ENCODE measurements at places on chromosomes 13 and 19.

- no peak for DNase-seq
Observed at GRCh38 chr13:95035311-95036109, 265.7 kb downstream of the ABCC4 start.

DNA sequence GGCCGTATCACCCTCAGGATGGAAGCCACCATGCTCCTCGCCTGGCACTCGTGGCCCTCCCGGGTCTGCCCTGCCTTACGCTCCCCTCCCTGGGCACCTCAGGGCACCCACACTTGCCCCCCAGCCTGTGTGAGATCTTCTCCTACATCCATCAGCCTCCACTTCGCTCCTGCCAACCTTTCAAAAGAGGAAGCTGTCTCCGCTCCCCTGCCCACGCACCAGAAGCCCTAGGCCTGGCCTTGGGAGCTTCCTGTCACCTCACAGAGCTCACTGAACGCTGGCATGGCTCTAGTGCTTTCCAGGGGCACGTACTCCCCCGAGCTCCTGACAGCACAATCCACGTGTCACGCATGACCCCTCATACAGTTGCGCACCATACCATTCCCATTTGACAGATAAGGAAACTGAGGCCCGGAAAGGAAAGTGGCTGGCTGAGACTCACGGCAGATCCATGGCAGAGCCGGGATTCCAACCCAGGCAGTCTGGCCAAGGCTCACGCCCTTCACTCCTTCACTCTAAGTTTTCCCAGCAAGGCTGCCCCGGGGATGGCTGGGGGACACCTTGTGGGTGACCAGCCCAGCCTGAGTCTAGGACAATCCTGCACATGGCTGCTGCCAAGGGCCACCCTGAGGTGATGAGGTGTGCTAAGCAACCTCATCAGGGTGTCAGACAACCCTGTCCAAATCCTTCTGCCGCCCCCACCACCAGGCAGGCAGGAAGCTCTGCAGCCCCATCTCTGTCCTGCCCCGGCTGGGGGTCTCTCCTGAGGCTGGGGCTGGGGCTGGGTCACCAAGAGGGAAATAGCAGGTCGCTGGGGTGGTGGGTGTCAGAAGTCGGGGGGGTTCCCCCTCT is 19.3 kb downstream of the PPP1R12C start:
- DNase-seq: no peak

GRCh38 chr13:48220592-48220980 is 12.4 kb upstream of the ITM2B start:
- DNase-seq: no peak

- no peak for DNase-seq
Observed at GRCh38 chr13:111303559-111303958, 16.9 kb upstream of the TEX29 start.

DNA sequence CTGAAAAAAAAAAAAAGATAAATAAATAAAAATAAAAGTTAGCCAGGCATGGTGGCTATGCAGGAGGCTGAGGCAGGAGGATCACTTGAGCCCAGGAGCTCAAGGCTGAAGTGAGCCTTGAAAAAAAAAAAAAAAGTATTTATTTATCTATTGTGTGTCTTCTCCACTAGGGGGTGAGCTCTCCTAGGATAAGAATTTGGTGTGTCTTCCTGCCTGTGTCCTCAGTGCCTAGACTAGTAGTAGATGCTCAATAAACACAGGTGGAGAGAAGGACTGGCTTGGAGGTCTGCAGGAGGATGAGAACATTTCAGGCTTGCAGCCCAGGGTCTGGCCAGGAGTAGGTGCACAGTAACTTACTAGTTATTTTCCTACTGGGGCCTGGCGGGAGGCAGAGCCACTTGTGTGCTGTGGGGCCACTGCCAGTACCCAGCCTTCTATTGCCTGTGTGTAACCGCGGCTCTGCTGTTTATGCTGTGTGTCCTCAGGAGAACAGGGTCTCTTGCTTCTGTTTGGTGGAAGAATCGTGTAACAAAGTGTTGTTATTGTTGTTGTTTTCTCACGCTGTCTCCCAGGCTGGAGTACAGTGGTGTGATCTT is 5.4 kb downstream of the LMTK3 start:
- DNase-seq: no peak

DNA sequence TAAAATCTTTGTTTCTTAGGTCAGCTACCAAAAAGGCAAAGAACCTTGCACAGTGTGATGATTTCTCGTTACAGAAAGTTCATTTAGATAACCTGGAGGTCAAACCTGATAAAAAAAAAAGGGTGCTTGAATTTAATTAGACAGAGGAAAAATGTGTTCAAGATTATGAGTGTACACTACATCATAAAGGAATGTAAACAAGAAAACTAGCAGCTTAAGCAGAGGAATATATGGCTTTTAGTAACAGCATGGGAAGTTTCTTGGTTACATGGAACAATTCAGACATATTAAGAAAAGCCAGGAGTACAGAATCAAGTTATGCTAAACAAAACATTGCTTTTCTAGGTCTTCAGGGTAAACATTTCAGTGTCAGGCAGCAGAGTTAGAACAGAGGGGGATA is 32.9 kb downstream of the ING1 start:
- no peak for DNase-seq

DNA sequence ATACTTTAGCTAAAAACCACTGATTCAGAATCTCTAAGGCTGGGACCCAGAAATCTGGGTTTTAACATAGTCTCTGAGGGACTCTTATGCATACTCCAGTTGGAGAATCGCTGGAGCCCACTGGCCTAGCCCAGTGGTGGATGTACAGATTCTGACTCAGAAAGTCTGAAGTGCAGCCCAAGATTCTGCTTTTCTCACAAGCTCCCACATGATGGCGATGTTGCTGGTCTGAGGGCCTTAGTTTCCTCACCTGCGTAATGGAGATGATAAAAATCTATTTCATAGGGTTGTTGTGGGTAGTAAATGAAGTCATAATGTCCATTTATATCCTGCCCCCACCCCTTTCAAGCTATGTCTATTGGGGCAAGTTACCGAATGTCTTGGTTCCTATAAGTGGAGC is 7.7 kb upstream of the CDADC1 start:
- DNase-seq: no peak

GRCh38 chr13:93231867-93232266 is 5.3 kb downstream of the GPC6 start:
- DNase-seq: no peak

DNA sequence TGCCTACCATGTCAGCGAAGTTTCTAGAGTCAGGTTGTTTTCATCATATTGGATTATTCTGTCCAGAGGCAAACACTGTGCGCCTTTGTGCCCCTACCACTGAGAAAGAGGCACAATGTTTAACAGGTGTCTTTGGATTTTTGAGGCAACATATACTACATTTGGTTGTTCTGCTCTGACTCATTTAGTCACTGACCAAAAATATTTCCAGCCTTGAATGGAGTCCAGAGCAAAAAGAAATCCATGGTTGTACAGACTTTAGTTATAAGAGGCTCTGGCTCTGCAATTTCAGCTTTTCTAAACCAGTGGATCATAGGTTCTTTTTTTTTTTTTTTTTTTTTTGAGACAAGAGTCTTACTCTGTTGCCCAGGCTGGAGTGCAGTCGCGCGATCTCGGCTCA is 35.7 kb downstream of the LACC1 start:
- DNase-seq: no peak

- DNase-seq: peak; percentile 75
Observed at GRCh38 chr13:40445557-40445990, 220.9 kb downstream of the FOXO1 start.

DNA sequence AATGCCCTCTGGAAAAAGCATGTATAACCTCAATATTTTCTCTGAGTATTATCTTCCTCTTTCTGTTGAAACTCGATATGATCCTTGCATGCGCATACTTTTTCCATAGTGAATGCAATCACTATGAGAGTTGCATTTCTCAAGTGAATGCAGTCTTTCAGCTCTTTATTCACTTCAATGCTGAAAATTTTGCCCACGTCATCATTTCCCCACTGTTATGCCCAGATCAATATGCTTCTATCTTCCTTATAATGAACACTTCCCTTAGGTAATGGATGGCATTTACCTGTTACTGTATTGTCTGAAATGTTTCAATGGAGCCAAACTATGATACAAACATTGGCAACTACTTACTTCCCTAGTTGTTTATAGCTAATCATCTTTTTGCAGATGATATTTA is 866.6 kb upstream of the SLITRK6 start:
- DNase-seq: no peak

DNA sequence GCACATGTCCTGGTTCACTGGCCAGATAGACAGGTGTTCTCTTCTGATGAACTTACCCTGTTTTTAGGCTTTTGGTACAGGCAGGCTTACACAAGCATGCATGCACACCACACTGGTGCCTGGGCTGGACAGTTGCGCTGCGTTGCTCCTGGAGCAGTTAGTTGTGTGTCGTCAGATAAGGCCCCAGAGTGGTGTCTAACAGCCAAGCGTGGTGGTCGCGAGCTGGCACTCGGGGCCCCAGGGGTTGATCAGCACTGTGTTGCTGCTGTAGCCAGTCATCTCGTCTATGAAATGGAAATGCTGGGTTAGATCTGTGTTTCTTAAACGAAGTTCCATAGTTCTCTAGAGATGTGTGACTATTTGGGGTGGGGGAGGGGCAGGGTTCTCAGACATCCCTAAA is 24.6 kb upstream of the TEX29 start:
- DNase-seq: no peak

- no peak for DNase-seq
Observed at GRCh38 chr13:56015919-56016318, 1124.8 kb upstream of the PRR20A start.

DNA sequence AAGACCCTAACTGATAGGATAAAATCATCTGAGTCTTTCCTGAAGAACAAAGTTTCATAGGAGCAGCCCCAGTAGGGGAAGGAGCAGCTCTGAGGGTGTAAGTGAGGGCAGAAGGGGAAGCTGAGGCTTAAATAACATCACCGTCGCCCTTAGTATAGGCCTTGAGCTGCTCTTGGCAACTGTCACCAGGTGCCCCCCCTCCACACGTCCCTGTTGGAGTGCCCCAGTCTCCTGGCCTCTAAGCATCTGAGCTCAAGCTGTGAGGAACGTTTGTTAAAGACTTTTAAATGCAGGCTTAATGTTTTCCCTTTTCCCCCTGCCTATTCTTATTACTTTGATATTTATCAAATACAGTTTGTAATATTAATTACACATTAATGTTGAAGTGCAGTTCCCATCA is 170.6 kb downstream of the ZIC5 start:
- no peak for DNase-seq

DNA sequence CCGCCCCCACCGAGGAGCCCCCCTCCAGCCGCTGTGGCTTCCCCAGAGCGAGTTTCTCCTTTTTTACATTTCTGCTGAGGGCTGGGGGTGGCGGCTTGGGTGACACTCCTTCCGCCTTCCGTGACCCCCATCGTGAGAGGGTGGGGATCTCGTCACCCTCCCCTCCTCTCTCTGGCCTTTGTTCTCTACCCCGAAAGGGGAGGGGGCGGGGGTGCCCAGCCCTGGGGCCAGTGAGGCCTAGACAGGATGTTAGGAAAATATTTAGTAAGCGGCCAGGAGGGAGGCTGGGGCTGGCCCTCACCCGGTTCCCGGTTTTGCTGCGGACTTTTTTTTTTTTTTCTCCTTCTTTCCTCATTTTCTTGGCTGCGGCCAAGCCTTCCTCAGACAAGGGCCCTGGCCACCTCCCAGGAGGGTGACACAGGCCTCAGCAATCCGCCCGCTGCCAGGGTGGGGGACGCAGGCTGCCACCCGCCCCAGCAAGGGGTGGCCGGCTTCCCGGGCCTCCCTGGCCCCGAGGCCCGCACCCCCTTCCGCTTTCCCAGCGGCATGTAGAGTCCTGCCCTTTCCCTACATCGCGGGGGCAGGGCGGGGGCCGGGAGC is 3.9 kb downstream of the MIDN start:
- DNase-seq: no peak

DNA sequence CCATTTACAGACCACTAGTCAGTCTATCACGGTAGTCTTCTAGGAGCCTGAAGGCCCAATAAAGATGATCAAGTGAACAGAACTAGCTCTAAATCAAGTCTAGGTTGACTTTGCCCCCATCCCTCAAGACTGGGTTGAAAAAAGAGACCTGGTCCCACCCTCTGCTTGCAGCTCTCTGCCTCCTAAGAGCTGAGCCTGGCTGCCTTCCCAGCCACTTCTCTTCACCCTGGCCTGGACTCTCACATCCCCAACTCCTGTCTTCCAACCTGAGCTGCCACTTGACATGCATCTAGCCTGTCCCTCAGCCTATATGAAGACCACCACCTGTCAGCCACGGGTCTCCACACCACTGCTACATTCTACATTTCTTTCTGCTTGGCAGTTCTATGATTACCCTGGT is 99.6 kb downstream of the FOXO1 start:
- no peak for DNase-seq

GRCh38 chr13:99655351-99656091 is 154.2 kb downstream of the TM9SF2 start:
- DNase-seq: no peak

DNA sequence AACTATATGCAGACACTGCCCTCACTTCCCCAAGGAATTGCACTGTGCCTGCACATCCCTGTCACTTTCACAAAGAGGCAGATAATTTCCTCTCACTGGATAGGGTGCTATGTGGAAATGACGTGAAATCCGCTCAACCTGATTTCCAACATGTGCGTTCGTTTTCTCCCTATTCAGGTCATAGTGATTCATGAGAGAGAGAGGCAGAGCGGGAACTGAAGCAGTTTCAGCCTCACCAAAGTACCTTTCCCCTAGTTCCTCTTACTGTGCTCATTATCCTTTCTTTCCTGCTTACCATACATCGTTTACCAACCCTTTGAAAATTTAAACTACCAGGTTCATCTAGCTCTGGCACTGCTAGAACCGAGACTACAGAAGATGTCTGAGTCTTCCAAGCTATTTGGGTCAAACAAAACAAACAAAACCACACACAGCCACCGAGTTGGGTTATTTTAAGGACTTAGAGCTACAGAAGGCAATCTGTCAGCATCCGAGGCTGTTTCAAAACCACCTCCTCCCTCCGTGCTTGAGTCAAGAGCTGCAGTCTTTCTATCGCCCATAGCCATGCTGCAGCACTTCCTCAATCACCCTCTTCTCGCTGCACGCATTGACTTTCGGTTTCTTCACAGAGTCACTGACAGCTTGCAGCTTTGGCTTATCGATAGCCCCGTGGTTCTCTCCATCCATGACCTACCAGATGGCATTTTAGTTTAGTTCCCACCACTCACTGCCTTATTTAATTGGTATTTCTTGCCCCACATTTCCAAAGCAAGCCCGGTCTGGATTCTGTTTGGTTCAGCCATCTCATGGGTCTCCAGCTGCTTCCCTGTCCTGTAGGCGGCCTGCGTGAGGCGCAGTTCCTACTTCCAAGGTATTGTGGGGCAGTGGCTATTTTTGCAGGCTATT is 1395.8 kb downstream of the EFNB2 start:
- DNase-seq: no peak

- no peak for DNase-seq
Observed at GRCh38 chr19:16330806-16331690, 6.4 kb downstream of the KLF2 start.

GRCh38 chr19:13795595-13796300 is 505 bp downstream of the ZSWIM4 start:
- no peak for DNase-seq

DNA sequence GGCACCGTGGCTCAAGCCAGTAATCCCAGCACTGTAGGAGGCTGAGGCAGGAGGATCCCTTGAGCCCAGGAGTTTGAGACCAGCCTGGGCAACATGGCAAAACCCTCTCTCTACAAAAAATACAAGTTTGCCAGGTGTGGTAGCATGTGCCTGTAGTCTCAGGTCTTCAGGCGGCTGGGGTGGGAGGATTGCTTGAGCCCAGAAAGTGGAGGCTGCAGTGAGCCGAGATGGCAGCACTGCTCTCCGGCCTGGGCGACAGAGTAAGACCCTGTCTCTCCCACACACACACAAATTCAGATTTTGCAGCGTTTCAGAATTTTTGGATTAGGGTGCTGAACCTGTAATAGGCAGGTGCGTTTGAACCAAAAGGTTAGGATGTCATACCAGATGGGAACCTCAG is 2.2 kb downstream of the RPS11 start:
- DNase-seq: no peak
